ENCODE measurements at places on chromosomes 5 and 9.

- no peak for DNase-seq
These were observed 209.6 kb upstream of the PDE4D start for GRCh38 chr5:60102961-60103693.

GRCh38 chr5:179451114-179451827 lies 99.1 kb upstream of the RUFY1 start:
- DNase-seq, result no peak

- DNase-seq, result no peak
These were observed 491.9 kb downstream of the PDE4D start for GRCh38 chr5:59401637-59402036.

- peak; percentile 10 for DNase-seq
These were observed 5.5 kb upstream of the CDHR2 start for GRCh38 chr5:176543428-176544182.

DNA sequence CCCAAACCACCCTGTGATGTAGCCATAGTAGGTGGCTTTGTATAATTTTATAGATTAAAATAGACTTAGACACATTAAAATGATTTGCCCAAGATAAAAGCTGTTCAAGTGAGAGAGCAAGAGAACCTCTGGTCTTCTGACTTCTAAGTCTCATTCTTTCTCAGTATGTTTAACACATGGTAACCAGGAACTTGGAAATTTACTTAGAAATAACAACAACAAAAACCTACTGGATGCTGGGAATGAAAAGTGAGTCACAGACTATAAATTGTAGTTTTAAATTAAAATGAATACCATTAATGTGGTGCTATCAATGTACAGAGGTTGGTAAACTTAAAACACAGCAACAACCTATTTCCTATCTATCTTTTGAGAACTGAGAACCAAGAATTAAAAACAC lies 30.4 kb downstream of the HMGCR start:
- no peak for DNase-seq

- no peak for DNase-seq
These were observed 133.7 kb downstream of the PLPPR1 start for GRCh38 chr9:101162231-101162630.

DNA sequence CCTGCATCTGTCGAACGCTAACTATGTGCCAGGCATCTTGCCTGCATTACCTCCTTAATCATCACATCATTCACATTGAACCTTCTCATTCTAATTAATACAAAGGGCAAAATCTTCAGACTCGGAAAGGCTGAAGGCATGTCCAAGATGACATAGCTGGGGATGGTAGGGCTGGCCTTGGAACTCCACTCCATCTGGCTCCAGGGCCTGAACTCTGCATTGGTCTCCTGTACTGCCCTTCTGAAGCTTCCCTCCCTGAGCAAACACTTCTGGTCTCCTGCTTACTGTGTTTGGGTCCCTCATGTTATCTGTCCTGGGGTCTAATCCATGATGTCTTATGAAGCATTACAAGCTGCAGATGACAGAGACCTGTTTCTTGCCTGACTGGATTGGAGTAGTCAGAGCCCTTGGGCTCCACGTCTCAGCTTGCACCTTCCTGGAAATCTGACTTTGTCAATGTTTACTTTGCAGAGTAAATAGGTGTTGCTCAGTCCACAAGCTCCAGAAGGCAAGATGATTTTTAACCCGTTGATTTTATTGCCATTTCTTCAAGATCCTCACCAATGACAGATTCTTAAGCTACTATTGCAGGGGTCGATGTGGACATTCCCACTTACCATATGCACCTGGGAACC lies 106.1 kb downstream of the GALNT10 start:
- no peak for DNase-seq

DNA sequence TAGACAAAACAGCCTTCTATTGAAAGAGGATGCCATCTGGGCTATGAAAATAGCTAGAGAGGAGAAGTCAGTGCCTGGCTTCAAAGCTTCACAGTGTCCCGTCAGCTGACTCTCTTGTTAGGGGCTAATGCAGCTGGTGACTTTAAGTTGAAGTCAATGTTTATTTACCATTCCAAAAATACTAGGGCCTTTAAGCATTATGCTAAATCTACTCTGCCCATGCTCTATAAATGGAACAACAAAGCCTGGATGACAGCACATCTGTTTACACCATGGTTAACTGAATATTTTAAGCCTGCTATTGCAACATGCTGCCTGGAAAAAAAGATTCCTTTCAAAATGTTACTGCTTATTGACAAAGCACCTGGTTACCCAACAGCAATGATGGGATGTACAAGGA lies 309.1 kb downstream of the NTRK2 start:
- no peak for DNase-seq

DNA sequence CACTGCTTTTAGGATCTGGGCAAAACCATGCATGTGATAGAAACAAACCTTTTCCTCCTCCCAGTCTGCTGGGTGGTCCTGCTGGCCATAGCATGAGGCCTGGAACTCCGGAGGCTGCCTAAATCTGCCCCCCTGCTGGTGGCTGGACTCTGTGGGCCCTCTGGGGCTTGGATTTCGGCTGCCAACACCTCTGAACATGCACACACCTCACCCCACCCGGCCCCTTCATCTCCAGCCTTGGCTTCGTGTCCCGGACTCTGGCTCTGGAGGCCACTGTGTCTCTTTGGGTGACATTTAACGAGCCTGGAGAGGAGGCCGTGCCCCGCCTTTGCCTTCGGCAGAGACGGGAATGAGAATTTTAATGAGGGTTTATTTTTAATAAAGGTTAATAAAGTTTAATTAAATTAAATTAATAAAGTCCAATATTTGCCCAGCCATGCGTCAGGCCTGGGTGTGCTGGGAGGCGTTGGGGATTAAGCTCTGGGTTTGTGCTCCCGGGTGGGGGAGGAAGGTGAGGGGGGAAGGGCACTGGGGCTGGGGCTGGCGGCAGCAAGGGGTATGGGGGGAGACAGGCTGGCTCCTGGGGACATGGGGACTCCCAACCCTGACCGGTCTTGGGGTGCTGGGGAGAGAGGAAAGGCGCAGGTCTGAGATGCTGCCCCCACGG lies 251.8 kb downstream of the PBX3 start:
- no peak for DNase-seq

Measured in NCI-H2227 treated with DMSO at 0.1 percent for 48 hours (cell line).